ENCODE measurements at places on chromosomes 4 and X. TPM values are rescaled to one million over a fixed set of nuclear protein-coding genes. Genes with fewer than 3 reads are reported as not detected.

Gene CENPE
- total RNA-seq: 0.77 TPM

Gene GRIA3
- total RNA-seq: 4.0 TPM

Gene ATP11C
- total RNA-seq: 5.2 TPM

Gene SPANXN4
- not detected for total RNA-seq

Gene ASB12
- total RNA-seq: 0.66 TPM

GRCh38 chrX:120144178-120144844 is 14.1 kb upstream of the RHOXF2 start:
- DNase-seq: peak; percentile 54

DNA sequence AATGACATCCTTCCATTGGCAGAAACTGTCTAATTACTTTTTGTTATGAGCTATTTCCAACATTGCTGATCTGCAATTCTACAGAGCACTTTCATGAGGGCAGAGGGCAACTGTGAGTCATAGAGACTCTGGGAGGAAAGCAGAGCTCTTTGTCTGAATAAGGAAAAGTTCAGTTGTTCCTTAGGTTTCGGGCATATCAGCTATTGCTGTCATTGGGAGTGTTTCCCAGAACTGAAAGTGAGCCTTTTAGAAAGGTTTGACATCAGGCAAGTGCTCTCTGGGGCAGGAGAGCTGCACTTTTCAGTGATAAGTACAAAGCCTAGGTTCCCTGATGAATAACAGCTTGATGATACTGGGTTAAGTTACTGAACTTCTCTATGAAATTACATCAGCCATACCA is 119.2 kb upstream of the EDNRA start:
- no peak for DNase-seq

DNA sequence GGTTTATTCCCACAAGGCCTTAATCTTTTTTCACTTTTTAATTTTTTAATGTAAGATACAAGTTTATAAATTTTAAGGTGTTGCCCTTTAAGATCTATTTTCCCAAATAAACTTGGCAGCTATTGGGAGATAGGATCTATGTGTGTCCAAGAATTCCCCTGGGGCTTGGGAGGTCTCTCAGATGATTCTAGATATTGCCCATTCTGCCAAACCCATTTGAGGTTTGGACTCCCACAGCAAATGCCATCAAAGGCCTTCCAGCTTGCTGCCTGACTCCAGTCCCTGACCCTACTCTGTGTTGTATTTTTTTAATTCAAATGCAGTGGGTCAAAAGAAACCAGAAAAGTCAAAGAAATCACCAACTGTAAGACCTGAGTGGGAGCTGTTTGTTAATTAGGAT is 120.0 kb upstream of the CHRDL1 start:
- DNase-seq: no peak

DNA sequence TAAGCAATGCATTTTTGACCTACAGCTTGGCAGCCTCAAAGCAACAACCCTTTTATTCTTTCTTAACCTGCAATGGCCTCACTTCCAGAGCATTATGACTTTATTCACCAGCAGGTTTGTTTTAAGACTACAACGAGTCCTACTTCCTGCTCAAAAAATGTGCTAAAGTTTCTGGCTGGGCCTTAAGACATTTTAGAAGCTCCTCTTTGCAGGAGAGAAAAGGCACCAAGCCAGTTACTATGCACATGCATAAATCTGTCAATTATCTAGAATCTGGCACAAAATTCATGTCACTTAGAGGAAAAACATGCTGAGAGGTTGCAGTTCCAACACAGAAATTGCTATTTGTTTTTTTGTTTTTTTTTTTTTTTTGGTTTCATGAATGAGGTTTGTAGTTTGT is 223.0 kb upstream of the EPHA5 start:
- DNase-seq: no peak

DNA sequence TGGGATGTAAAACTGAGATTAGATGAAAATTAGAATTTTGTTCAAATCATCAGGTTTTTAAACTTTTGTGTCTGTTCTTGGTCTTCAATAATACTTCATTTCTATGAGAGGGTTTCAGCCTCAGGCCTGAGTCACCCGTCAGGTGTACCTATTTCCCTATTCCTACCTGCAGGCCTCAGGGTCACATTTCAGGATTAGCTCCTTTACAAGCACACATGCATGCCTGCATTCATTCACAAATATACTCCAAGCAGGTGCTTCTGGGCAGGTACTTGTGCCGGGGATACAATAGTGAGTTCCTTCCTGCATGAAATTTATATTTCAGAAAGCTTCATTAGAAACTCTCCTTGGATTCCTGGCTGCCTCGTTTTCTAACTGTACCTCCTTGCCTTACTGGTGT is 114.9 kb downstream of the SHISA3 start:
- no peak for DNase-seq

DNA sequence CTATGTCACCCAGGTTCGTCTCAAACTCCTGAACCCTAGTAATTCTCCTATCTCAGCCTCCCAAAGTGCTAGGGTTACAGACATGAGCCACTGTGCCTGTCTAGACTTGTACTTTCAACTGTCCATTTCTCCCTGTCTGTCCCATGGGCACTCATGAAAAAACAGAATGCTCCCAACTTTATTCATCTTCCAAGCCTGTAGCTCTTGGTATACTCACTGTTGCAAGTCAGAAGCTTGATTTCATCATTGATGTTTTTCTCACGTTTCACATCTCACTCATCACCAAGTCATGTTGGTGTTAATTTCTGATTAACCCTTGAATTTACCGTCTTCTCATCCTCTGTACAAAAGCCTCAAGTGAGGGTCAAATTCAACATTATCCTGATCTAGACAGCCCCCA is 7.3 kb upstream of the SRP72 start:
- no peak for DNase-seq

- no peak for DNase-seq
These were observed 200.0 kb downstream of the PALLD start for GRCh38 chr4:168696826-168697225.

DNA sequence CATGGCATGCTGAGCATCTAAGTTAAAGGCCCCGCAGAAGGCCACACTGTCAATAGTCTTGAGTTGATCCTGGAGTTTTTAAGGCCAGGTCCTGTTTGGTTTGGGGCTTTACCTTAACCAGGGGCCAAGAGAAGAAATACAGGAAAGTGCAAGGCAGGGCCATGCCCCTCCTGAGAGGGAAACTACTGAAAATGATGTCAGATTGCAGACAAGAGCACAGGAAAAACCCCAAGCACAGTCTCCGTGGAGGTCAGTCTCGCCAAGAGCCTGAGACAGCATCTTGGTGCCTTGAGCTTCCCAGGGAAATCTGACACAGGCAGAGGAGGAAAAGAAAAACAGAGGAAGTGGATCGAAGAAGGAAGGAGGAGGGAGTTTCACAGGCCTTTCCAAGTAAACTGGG is 32.2 kb upstream of the GATB start:
- no peak for DNase-seq
